Stimulated activated naive CD8-positive, alpha-beta T cell treated with anti-CD3 and anti-CD28 coated beads, Interleukin-15, amount 100 ng/mL, for 72 hours (primary cell): ENCODE measurements at places on chromosomes 6 and 20.

DNA sequence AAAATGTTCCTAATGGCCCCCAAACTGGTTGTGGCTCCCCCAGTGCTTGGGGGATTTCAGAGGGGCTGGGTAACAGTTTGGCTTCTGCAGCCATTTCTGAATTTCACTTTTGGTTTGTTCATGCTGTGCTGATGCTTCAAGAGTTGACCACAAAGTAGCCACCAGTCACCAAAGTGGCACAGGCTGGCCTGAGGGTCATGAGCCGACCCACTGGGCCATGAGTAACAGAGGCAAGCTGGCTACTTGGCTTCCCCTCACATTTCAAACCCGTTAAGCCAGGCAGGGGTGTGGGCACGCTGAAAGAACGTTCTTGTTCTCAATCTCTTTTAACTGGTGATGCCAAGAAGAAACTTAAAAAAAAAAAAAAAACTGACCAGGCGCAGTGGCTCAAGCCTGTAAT is 15.1 kb upstream of the NXT1 start:
- no peak for DNase-seq

DNA sequence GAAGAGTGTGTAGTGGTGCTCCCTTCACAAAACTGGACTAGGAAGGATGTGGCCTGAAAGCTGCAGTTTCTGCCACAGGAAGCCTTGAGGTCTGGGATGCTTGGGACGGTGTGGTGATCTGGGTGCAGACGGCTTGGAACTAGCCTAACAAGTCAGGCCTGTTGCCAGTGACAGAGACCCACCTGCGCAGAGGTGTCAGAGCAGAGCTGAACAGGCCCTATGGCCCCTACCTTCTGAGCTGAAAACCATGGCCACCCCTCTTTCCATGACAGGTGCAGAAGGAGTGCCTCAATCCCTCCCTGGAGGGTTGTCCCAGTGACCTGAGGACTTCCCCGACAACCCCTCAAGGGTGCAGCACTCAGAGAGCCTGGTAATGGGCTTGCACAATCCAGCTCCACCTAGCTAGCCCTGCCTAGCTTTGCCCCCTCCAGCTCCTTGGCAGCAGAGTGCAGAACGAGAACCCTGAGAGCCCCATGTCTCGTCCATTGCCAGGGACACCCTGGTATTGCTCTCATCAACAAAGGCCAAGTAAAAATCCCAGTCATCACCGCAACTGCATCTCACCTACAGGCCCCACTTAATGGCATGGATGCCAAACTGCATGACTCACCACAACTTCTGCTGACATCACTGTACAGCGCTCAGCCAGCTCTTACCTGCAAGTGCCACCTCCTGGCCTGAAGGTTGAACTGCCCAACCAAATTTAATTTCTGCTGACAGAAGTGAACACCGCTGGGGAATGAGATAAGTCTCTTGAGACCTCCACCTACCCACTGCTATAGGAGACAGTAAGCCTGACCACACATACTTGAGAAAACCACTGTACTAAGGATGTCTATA is 563.1 kb downstream of the TFAP2A start:
- DNase-seq, result no peak

DNA sequence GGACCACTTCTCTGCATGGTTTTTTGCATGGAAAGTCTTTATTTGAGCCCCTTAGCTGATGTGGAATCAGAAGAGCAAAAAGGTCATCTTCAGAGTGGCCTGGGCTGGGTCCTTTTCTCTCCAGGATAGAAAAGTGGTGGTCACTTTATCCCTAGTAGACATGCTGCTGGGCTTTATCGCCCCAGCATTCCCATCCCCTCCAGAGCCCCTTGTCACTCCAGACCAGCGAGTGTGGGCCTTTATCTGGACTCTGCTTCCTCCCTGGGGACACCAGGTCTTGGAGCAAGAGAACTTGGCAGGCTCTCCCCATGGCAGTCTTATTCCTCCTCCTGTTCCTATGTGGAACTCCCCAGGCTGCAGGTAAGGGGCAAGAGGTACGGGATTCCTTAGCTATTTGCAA is at the start of gene LY6G6F:
LY6G6F (plus strand) TSS at position 268 of the 400 bp plus-strand sequence; CDS start at position 309, 41 bp downstream.
- DNase-seq, result no peak

DNA sequence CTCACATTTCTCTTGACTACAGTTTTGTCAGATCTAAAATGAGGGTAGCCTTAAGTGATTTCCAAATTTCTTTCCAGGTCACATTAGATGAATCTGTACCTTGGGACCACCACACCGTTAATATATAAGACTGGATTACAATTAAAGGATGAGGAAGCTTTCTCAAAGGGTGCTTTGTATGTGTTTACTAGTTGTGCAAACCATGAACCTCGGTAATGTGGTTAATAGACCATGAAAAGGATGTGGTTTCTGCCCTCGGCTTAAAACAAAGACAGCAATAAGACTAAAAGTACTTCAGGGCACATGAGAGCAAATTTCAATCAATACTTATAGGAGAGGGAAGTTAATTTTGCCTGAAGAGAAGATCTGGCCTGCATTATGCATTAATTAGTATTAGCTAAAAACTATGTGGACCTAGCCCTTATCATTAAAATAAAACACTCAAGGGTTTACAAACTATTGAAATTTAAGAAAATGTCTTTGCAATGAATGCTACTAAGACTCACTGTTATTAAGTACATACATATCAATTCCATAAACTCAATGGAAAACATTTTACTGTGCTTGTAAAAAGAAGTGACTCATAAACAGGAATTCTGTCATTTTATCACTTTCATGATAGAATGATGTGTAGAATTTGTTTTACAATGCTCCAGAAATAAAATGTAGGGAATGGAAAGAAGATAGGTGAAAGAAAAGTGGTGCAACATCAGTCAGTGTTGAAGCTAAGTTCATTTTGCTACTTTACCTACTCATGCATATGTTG is 936 bp upstream of the TMX4 start:
- peak; percentile 8 for DNase-seq

GRCh38 chr6:41050536-41050935 is 2.5 kb upstream of the APOBEC2 start:
- DNase-seq, result no peak
